ENCODE measurements at places on chromosomes 5 and 9.

GRCh38 chr9:36443581-36443980, 43.5 kb upstream of the RNF38 start:
- DNase-seq, result no peak

DNA sequence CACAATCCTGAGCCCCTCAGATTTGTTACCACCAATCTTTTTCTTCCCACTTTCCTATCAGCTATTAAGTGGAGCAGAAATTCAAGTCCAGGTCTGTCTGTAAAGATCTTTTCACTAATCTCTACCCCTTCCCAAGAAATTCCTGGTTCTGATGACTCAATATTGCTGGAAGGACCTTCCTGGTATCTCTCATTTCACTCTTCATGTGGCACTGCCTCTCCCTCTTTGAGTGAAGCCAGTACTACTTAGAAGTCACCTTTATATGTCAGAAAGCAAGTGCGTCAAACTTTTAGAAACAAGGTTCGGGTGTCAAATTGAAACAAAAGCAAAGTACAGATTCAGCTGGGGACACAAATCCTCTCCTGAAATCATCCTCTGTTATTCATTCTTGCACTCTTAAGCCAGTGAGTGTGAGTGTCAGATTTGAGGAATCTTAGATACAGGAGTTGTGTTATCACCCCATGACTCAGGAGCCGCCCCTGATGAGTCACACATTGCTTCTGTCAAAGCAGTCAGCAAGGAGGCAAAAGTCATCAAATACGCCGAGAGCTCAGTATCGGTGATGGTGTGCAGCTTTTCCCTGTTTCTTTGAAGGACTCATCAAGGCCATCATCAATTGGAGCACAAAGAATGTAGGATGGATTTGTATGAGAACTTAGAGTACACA, 313.0 kb downstream of the CETN3 start:
- no peak for DNase-seq

GRCh38 chr5:168186289-168187074, 105.0 kb upstream of the WWC1 start:
- no peak for DNase-seq

GRCh38 chr5:80231243-80231642, 24.6 kb downstream of the SERINC5 start:
- DNase-seq, result peak; percentile 83

DNA sequence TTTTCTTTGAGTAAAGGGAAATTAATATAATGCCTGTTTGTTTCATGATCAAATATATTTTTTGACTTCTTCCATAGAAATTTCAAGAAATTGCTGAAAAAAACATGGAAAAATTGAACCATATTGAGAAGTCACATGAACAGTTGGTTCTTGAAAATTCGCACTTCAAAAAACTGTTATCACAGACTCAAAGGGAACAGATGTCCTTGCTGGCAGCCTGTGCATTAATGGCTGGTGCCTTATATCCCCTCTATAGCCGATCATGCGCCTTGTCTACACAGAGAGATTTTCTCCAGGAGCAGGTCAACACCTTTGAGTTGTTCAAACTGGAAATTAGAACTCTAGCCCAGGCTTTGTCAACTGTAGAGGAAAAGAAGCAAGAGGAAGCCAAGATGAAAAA, 191.4 kb downstream of the CCDC171 start:
- no peak for DNase-seq

- no peak for DNase-seq
These were observed 541.4 kb downstream of the PRELID2 start for GRCh38 chr5:145293716-145294115.

- DNase-seq, result no peak
These were observed 291.1 kb downstream of the MLLT3 start for GRCh38 chr9:20331095-20331685.
